ENCODE measurements at places on chromosomes 12 and 14.

GRCh38 chr12:8123124-8123912 is at the start of gene CLEC4A:
Gene CLEC4A (plus strand): TSS chr12:8123617. CDS start chr12:8123879, 262 bp downstream.
- DNase-seq = no peak

DNA sequence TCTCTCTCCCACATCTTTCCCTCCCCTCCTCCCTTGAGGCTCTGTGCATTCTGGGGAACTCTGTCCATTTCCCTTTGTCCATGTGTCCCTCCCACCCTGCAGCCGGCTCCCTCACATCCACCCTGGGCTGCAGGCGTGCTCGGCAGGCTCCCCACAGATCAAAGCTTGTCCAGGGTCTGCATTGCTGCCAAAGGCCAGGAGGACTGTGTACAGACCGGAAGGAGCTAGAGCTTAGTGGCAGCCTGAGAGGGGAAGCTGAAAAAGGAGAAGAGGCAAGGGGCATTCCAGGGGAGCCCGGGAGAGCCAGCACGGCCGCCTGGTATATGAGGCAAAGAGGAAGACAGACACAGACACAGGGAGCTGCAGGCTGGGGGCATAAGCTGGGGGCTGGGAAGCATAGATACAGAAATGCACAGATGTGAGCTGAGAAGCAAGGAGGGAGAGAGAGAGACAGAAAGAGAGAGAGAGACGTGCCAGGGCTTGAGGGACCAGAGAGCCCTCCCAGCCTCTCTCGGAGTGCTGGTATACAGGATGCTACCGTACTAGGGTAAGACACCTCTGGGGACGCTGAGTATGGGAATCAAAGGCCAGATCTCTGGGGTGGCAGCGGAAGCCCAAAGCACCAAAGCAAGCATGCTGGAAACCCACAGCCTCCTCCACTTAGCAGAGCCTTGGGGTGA is 3.3 kb downstream of the CD4 start:
- no peak for DNase-seq

DNA sequence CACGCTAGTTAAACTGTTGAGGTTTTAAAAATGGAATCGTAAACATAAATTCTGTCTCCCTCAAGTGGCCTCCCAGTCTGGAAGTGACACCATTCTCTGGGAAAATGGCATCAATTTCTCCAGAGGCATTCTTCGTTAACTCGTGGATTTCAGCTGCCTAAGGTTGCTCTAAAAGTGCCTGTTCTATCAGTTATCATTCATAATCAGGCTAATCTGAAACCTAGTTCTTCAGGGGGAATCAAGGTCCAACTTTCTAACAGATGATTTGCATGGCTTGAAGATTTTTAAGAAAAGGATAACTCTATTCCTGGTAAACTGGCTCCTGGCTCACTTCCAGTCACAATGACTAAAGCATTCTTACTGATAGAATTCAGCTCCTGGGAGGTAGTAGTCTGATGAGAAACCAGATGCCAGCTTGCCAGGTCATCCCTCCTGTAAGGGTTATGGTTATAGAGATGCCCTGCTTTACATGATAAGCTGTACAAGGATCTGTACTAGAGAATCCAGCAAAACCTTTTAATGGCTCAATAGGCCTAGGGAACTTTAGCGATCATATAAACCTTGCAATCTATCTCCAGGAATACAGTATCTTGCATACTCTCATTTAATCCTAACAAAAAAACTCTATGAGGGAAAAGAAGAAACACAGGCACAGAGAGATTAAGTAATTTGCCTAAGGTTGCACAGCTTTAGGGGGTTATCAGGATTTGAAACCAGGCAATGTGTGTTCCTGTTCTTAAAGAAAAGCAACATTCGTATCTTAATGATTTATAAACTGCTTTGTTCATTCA is 1.5 kb downstream of the L3HYPDH start:
- DNase-seq = peak; percentile 91

DNA sequence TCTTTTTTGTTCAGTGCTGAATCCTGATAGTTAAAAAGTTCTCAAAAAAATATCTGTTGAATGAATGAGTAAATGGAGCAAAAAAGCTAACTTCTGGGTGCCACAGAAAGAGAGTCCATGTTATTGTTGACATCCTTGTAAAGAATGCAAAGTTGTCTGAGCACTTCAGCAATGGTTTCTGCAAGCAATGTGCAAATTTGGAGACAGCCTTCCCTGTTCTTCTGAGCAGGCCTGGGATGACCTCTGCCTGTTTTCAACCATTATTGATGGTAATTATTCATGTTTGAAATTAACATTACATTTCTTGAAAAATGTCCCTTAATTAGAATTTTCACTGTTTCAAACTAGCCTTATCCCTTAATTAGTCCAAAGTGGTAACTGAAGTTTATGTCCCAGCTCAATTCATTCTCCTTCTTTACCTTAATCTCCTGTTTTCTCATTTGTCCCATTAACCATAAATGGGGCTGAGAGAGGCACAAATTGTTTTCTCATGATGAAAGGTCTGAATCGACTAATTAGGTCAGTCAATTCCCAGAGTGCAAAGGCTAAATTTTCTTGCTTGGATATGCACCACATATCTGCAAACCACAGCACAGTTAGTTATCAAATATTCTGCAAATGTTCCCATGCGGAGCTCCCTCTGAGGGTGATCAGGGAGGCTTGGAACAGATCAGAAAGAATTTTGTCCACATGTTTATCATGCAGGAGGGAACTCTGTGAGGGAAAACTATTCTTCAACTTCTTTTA is 139.4 kb upstream of the KRR1 start:
- DNase-seq = no peak

GRCh38 chr12:20044846-20045245 is 323.5 kb upstream of the PDE3A start:
- DNase-seq = no peak

DNA sequence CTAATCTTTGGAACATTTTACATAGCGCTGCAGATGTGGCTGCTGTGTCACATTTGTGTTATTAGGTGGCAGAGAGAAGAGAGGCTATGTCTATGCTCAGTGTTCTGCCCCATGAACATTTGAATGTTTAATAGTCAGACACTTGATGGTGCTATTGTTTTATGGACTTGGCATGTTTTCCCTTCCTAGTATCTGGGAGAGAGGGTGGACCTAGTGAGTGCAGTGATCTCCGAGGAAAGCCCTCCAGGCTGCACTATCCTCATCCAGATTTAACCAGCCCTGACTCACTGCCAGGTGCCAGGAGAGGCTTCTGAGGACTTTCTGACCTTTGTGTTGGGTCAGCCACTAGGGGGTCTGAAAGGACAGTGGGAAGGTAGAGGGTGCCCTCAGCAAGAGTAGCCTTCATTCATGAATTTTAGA is 24.3 kb downstream of the ZFC3H1 start:
- DNase-seq = no peak

- peak; percentile 98 for DNase-seq
Observed at GRCh38 chr14:94342334-94342934, 19.3 kb upstream of the SERPINA6 start.

- DNase-seq = no peak
Observed at GRCh38 chr14:32932302-32932913, 6.3 kb upstream of the NPAS3 start.

GRCh38 chr12:93466625-93467350 is 526 bp upstream of the MRPL42 start:
- DNase-seq = no peak

DNA sequence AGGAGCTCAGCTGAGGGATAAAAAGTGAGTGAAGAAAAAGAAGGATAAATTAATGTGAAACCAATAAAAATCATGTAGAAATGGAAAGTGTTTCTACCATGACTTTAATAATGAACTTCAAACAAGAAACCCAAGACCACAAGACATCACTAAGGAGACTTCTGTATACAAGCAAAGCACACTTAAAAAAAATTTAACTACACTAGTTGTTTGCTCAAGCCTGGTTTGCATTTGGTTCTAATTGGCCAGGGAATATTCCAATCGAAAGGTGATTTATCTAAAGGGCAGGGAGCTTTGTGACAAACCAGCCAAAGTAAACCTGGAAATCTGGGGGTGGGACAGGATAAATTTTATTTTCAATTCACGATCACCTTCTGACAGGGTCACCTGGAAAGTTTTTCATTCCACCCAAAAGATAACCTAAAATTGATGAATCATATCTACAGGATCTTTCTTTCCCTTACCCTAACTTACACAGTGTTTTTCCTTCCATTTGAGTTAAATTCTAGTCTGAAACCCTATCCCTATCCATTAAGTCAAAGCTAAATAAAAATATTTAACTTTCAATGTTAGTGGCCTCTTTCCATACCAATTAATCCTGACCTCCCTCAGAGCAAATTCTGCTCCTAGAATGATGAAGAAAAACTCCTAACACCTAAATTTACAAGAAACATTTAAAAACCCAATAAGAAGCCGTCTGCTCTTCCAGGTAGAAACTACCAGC is 2.6 kb downstream of the EGLN3 start:
- DNase-seq = no peak

DNA sequence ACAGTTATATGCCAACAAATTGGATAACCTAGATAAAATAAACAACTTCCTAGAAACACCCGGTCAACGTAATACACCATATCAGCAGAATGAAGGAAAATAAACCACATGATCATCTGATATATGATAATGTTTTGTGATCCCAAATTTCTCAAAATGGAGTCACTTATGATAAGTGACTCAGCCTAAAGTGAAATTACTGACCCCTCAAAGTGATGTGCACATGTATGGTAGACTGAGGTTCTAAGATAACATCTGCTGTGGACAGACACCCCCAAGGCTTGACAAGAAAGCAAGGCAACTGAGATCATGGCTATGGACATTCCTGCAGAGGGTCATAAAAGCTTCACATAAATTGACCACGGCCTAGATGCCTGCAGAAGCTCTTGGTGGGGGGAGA is 105.1 kb upstream of the DCN start:
- DNase-seq = no peak

DNA sequence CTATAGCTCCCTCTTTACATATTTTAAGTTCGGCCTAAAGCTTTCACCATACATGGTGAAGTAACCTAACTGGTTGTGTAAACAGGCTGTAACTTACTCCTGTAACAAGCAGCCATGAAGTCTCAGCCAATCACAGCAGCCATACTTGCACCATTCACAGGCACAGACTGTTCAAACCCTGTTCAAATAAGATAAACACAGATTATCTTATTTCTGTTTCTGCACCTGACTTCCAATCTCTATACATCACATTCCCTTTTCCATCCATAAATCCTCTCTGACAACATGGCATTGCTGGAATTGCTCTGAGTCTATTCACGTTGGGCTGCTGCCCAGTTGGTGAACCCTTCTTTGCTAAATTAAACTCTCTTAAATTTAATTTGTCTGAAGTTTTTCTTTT is 34.5 kb upstream of the ARID2 start:
- no peak for DNase-seq

- DNase-seq = no peak
Observed at GRCh38 chr14:51041883-51042282, 53.0 kb downstream of the TRIM9 start.

GRCh38 chr12:60281522-60281921 is 685.7 kb downstream of the SLC16A7 start:
- DNase-seq = no peak

GRCh38 chr14:103526247-103526913 is 2.6 kb upstream of the TRMT61A start:
- no peak for DNase-seq

DNA sequence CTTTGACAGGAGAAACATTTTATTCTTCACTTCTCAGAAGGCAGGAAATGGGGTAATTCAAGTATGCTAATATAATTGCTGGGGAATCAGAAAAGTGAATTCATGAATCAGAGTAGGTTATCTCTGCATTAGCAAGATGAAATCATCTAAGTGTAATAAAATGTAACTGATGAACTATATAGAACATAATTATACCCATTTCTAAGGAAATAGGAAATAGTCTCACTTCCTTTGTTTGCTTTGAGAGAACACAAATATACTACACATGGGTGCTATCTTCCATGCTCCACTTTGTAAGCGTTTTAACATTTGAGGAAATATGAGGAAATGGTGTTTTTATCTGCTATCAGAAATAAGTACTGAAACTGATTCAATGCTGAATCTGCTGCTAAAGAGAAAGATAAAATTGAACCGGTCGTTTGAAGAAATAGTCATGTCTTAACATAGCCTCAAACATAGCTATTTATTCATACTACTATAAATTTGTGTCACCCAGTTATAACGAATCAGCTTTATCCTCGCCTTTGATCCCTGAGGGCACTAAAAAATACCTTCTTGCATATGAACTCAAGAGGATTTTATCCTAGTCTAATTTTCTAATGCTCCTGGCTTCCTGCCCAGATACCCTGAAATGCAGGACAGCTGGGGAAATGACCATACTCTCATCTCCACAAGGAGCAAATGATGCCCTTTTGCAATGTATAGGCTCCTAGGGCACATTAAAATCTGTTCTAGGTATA is 696.0 kb downstream of the C12orf50 start:
- no peak for DNase-seq
